ENCODE measurements at places on chromosomes 3 and 15.

GRCh38 chr15:58457466-58457965 lies 25.7 kb downstream of the LIPC start:
- DNase-seq: no peak

DNA sequence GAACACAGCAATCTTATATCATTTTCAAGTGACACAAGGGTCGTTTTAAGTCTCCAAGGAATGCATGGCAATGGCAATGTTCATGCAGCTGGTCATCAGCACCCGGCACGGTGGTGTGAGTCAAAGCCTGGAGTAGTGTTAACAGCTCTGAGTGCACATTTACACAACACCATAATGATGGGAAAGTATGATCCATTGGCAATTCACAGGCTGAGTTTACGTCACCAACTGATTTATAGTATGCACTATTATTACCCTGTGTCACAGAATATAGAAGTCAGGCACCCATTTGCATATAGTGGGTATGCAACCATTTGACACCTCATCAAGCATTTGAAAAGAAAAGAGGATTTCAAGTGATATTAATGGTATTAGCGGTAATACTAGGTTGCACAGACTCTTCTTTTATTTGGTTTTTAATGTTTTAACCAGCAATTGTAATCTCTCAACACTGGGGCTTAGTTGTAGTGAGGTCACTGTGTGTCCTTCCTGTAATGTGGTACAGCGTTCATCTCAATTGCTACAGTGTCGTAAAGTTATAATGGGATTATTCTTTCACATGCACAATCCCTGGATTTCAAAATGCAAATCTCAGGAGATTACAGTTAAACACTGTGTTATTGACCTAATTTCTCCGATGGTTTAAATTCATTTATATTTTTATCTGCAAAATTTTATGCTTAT lies 113.8 kb downstream of the C3orf38 start:
- no peak for DNase-seq

- DNase-seq: no peak
Measured at GRCh38 chr3:101065962-101066361, 72.7 kb upstream of the ABI3BP start.

DNA sequence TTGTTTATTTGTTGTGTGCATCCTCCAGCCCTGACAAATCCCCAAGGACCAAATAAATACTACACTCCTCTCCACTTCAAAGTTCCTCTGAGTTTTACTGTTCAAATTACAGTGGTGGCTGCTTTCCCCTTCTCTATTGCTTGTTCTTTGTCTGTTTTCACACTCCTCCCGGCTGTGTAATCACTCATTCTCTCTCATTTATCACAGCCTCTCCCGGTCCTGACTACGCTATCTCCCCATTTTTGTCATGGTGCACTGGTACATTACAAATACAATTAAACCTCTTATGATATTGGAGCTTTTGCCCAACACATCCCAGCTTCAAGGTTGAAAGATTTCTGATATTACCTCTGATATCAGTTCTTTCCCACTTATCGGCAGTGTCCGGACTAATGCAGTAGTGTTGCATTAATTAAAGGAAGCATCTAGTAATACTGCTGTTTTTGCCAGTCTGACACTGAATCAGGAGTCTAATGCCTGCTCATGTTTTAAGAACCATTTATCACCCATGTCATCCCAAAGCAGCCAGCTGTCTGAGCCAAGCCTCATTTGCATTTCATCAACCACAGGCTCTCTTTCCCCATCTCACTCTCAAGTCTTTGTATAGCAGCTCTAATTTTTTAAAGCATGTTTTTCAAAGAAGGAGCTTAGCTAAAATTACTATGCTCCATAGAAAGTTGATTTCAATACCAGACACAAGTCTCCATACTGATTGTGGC lies 740.5 kb downstream of the ROBO2 start:
- no peak for DNase-seq

GRCh38 chr3:157142315-157142714 lies 17.6 kb downstream of the CCNL1 start:
- no peak for DNase-seq

DNA sequence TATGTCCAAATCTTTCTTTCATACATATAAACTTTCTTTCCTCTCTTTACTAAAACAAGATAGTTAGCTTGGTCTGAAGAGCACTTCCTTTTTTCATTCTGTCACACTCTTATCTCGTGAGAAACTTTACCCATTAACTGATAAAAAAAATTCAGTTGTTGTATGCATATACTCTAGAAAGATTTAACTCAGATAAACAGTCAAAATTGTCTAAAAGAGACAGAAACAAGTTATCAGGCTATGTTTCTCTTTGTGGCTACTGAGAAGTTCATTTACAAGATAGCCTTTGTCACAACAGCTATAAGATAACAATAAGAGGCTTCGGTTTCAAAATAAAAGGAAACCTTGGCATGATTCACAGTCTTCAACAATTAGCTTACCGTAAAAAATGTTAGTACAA lies 235.7 kb upstream of the ATP10A start:
- no peak for DNase-seq

DNA sequence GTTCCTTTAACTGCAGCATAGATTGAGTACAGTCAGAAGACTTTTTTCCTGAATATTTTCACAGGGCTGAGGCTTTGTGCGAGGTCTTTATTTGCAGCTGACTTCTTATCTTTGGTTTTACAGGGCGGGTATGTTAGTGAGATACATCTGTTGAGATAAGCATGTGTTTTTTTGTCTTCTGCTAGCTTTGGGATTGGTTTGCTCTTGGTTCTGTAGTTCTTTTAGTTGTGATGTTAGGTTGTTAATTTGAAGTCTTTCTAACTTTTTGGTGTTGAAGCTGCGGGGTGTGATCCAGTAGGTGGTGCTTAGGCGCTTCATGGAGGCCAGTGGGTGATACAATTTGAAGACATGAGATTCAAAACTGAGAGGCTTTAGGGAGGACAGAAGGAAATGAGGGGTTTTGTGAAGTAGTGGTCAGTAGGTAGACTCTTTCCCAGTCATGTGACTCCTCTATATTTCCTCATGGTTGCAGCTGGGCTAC lies 67.9 kb upstream of the TNFSF10 start:
- no peak for DNase-seq

- DNase-seq: no peak
Measured at GRCh38 chr3:73558727-73559075, 66.0 kb downstream of the PDZRN3 start.

DNA sequence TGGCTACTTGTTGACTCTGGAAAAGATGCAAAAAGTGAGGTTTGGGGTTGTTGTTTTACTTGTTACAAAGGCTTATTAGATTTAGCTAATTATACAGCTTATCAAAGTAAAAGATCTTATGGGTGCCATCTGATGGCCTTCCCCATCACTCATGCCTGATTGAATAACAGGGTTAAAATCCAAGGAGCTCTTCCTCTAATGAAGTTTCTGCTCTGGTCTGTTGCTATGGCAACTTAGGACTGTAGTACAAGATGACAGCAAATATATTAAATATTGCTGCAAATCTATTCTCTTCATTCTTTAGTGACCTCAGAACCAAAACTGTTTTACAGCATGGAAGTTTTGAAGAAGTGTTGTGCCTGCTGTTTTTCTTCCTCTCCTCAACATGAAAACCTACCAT lies 45.6 kb upstream of the SRGAP3 start:
- no peak for DNase-seq

DNA sequence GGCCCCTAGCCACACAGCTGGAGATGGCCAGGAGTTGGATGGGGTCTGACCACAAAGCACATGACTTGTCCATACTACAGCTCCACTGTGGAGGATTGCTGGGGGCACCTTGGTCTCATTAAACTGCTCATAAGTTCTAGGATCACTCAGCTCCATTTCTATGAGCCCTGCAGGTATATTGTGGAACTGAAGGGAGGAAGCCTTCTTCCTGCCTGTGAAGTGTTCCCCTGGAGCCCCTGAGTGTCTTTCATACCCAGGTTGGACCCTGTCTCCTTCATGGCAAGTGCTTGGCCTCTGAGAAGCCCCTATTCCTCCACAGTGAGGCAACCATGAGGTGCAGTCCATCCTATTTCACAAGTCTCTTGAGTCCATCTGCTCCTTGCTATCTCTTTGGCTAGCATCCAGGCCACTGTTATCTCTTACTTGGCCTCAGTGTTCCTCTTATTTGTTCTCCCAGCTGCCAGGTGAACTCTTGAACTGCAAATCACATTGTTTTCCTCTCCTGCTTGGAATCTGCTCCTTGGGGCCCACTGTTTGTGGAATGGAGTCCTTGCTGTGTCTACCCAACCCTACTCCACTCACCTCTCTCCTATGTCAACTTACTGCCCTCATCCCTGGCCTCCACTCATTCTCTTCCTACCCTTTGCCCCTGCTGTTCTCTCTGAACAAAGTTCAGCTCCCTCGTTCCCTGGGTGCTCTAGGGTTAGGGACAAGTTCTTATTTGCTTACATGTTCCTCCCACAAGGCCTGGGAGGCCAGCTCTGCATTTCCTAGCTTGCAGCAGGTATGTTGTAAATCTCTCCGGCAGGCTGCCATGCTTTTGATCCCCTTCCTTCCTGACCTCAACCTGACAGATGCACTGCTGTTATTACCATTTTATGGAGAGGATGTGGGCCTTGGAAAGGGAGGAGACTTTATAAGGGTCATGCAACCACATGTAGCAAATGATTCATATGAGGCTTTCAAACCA lies 1.2 kb downstream of the ACOX2 start:
- DNase-seq: no peak

GRCh38 chr3:86176445-86176784 lies 814.5 kb downstream of the VGLL3 start:
- no peak for DNase-seq

DNA sequence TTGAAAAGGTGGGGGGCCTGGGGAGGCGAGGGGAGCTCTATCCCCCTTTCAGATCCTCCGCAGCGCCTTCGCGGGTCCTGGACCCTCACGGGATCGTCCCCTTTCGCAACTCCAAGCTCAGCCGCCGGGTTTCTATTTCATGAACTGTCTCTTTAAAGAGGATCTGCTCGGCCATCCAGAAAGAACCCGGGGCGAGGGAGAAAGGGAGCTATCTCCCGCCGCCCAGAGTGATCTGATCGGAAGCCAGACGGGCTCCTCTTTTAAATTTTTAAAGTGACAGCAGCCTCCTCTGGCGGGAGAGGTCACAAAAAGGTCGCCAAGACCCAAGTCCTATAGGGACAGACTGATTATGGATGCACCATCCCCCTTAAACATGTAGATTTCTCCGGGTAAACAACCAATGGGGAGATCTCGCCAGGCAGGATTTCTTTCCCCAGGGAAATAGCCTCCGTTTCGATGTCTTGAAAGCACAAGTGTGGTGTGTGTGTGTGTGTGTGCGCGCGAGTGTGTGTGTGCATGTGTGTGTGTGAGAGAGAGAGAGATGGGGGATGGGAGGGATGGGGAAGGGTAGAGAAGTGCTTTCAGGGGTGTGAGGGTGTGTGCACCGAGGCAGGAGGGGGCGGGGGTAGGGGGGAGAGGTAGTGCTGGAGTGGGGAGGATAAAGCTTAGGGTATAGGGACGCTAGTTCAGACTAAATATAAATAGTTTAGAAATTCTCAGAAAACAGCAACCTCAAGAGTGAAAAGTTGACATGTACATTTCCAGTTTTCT lies 516.1 kb downstream of the MECOM start:
- no peak for DNase-seq

- DNase-seq: no peak
Measured at GRCh38 chr3:161690299-161690620, 193.7 kb downstream of the OTOL1 start.

DNA sequence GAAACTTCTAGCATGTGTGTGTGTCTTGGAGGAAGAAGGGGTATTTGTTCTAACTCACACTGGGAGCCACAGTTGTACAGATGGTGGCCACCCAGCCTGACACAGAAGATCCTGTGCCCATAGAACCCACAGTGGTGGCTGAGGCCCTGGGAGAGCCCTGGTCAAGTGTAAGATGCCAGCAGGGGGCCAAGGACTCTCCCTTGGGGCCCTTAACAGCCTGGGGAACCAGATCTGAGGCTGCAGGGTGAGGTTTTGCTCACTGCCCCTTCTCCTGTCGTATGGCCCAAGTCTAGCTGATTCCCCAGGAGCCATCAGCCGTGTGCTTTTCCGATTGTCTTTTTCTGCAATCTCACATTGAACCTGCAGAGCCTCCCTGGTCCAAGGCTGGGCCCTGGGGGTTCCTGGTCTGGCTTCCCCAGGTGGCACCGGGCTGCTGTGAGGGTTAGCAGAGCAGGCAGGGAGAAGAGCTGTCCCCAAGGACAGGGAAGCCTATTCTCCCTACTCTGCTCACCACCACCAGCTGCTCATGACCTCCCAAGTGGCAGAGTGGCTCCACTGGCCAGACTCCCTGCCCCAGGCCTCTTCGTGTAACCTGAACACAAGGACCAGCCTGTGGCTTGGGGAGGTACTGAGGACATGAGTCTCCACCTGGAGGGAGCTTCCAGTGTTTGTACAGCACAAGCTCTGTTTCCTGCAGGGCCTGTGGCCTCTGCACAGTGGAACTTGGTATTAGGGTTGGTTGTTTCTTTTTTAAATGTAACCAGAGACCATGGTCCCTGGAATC lies 51.9 kb downstream of the CA12 start:
- DNase-seq: no peak

- no peak for DNase-seq
Measured at GRCh38 chr15:57388464-57388863, 12.2 kb downstream of the CGNL1 start.

GRCh38 chr3:122231465-122232157 lies 48.1 kb downstream of the CASR start:
- DNase-seq: no peak

DNA sequence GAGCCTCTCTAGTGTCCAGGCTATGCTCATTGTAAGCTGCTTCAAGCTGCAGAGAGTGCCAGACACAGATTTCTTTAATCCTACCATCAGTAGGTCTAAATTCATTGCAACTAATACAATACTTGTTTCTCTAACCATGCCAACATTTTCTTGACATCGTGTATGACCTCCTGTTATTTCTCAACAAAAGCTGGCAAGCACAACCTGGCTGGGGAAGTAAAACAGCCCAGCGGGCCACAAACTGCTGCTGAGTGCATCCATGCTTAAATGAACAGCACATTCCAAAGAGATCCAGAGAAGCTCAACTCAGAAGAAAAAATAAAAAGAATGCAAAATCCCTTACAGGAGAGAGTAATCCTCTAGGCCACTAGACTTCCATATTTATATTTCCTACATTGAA lies 36.5 kb downstream of the GMNC start:
- DNase-seq: no peak

DNA sequence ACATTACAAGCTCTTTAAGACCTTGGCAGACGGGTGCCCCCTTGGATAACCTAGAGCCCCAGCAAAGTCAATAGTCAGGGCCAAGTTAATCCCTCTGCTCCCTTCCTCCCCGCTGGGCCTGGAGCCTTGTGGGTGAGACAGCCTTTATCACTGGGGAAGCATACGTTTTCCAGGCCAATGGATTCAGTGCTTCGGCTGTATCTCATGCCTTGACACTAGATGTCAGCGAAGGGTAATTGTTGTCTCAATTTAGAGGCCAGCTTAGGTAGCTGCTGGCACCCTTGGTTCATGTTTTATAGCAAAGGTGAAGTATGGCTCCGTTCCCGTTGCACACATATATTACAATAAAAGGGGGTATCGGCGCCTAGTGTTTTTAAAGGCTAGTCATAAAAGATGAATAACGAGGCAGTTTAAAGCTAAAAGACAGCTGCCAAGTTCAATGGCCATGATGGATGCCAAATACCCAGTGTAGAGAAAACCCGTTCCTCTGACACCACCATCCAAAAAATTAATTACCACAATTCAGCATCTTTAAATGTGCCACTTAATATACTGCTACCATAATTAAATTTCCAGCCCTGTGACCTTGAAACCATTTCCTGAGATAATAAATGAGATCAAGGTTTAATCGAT lies 52.3 kb upstream of the BNIP2 start:
- DNase-seq: no peak

All from forelimb muscle (tissue), 1 donor.